Hepatocyte (in vitro differentiated cells): ENCODE measurements at places on chromosomes 3 and 15.

DNA sequence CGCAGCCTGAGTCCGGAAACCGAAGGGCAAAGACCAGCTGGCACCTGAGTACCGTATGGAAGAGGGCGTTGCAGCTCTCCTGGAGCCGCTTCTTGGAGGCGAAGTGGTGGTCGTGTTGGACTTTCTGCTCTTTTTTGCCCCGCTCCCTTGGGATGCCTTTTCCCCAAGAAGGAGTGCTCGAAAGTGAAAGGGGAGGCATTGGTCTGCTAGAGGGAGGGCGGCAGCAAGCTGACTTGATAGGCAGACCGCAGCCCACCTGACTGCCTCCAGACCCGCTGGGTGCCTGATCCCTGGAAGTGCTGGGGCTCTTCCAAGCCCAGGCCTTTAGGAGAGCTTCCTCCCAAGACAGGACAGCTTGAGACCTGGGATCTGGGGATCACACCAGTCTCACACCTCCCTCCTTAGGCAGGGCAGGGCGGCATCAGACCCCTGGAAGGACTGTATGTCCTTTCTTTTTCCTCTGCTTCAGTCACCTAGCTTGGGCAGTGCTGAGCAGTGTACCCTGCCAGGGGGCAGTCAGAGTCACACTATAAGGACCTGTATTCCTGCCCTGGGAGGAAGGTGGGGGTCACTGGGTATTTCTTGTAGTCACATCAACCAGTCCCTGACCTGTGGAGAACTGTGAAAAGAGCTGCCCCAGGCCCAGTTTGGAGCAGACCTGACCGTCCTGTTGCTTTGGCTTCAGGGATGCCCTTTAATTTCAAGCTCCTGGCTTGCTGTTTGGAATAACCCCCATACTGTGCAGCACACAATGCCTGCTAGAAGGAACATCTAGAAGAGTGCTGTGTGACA lies 2.1 kb downstream of the ACVR2B start:
- no peak for DNase-seq

GRCh38 chr15:92623435-92623834 lies 32.1 kb downstream of the FAM174B start:
- DNase-seq: no peak

- DNase-seq: no peak
These were observed 3.1 kb upstream of the GPR15 start for GRCh38 chr3:98528474-98529346.

GRCh38 chr3:153958635-153959595 lies 162.3 kb upstream of the ARHGEF26 start:
- DNase-seq: peak; percentile 42

DNA sequence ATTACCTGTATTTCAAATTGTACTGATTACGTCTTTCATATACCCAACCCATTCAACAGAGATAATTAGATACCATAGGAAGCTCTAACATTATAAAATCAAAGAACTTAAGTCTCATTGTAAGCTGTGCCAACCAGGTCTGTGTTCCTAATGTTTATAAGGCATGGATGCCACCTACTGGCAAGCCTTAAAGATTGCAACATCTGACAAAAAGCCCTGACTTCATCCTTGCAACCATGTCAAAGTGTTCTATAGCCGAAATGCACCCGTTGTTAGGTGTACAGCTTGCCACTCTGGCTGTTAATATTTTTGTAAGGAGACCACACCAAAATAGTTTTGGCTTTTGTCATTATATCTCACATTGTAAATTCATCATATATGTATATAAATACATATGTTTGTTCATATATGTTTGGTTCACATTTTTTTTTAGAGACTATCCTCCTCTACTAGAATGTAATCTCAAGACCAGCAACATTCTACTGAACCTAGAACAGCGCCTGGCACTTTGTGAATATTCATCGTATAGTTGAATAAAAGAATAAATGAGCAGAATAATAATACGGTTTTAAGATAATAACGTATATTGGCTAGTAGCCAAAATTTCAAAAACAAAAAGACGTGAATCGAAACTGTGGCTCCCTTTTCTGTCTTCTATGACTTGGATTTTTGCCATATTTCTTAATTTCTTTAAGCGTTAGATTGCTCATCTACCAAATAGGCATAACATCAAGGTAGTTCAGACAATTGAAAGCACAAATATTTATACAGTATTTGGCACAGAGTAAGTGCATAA lies 258.1 kb downstream of the TBL1XR1 start:
- peak; percentile 86 for DNase-seq

DNA sequence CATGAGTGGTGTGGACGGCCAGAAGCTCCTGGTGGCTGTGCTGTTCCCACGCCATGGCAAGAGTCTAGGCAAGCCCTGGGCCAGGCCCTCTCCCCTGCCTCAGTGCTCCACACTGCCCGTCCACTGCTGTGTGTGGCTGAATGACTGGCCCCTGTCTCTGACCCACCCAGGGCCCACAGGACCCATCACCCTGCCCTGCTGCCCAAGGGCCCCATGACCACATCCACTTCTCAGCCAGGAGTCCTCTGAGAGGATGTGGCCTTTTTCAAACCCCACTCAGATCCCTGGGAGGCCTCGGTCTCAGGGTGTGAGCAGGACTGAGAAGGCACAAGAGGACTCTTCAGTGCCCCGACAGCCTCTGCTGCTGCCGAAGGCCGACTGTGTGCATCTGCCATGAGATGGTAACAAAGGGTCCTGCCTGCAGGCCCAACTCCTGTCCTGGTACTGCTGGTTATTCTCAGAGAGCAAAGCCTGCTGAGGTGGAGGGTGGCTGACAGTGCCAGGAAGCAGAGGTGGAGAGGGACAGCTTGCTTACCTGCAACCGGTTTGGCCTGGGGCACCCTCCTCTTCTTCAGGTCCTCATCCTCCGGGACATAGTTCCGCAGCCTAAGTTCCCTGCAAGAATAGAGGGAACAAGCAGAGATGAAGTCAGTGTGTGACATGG lies 47.5 kb downstream of the PTH1R start:
- no peak for DNase-seq

GRCh38 chr3:128763967-128764366 lies 38.0 kb downstream of the RAB7A start:
- DNase-seq: no peak

DNA sequence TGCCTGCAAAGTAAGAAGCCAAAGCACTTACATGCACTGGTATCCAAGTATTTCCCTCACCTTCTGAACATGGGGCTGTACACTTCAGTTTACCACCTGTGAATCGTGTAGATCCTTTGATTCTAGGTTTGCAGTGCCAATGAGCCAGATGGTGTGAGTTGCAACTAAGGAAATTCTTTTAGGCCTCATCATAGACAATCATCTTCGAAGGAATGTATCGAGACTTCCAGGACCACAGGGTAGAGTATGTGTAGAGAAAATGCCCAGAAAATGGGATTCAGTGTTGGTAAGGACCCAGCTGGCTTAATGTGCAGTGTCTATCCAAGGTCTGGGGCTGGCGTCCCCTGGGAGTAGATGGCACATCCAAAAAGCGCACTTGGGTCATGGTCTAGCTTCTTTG lies 323.2 kb upstream of the TPM1 start:
- DNase-seq: no peak

DNA sequence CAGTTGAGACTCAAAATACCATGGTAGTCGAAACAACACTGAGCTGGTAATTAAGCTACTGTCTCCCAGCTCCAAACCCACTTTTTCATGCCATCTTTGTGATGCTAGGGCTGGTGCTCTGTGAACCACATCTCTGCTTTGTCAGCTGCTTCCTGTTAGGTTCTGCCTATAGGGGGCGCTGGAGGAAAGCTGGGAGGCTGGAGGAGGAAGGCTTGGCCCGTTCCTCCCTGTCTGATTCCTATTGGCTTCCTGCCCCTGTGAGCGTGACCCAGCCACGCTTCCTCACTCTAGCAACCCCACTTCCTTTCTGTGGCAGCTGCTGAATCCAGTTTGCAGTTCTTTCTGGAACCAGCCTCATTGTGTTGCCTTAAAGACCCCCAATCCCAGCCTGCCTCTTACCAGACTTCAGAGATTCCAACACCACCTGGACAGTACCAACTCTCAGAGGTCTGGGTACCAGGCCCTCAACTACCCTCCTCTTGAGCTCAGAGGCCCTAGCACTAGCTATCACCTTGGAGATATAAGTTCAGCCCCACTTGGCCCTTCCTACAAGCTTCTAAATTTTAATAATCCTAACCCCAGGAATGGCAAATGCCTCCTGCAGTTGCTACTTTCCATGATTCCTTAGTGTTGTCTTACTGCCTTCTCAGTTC lies 120.9 kb downstream of the ERC2 start:
- peak; percentile 16 for DNase-seq

- DNase-seq: no peak
These were observed 163.6 kb downstream of the TUSC7 start for GRCh38 chr3:116873142-116873541.

DNA sequence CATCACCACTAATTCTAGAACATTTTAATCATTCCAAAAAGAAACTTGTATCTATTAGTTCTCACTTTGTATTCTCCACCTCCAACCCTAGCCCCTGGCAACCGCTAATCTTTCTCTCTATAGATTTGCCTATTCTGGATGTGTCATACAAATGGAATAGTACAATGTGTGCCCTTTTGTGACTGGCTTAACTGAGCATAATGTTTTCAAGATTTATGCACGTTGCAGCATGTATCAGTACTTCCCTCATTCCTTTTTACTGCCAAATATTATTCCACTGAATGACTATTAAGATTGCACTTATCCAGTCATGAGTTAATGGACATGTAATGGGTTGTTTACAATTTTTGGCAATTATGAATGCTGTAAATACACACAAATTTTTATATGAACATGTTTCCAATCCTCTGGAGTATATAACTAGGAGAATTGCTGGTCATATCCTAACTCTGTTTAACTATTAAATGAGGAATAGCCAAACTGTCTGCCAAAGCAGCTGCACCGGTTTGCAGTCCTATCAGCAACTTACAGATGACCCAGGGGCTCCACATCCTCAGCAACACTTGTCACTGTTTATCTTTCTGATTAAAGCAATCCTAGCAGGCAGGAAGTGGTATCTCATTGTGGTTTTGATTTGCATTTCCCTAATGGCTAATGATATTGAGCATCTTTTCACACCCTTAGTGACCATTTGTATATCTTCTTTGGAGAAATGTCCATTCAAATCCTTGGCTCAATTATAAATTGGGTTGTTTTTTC lies 42.9 kb downstream of the DCUN1D1 start:
- no peak for DNase-seq

DNA sequence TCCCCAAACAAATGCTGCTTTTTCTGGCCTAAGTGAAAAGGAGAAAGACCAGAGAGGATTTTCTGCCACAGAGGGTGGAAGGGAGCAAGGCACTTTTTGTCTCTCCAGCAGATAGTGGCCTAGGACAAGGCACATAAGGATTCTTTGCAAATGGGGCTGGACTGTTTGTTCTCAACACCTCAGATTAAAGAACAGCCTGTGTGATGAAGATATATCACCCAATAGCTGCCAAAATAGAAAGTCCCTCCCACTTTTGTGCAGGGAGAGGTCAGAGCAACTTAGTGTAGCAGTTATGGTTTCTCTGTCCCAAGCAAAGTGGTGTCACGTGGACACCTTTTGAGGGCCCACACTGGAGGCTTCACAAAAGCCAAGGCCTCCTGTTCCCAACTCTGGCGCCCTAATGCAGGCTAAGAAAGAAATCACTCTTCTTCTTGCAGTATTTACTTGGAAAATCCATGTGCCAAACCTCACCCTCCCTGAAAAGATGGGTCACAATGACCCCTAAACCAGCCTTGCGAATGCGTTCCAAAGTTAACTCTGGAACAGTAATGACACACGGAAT lies 84.9 kb downstream of the LRIG1 start:
- DNase-seq: no peak

- DNase-seq: peak; percentile 67
These were observed 6.9 kb upstream of the IL16 start for GRCh38 chr15:81189583-81190283.

DNA sequence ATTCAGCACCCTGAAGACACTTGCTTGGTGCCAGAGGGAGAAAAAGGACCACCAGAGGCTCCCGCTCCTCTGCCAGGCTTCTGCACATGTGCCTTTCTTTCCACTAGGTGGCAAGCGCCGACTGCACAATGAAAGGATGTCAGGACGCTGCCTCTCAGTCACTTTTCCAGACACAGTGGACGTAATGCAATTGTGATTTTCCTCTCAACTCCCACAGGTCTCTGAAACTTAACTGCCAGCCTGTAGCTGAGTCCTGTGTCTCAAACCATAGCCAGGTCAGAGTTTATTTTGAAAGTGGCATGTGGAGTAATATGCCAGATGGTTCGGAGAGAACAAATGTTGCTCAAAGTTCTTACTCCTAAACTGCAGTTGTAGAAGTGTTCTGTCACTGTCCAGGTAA lies 162.9 kb downstream of the ITPR1 start:
- DNase-seq: peak; percentile 83

DNA sequence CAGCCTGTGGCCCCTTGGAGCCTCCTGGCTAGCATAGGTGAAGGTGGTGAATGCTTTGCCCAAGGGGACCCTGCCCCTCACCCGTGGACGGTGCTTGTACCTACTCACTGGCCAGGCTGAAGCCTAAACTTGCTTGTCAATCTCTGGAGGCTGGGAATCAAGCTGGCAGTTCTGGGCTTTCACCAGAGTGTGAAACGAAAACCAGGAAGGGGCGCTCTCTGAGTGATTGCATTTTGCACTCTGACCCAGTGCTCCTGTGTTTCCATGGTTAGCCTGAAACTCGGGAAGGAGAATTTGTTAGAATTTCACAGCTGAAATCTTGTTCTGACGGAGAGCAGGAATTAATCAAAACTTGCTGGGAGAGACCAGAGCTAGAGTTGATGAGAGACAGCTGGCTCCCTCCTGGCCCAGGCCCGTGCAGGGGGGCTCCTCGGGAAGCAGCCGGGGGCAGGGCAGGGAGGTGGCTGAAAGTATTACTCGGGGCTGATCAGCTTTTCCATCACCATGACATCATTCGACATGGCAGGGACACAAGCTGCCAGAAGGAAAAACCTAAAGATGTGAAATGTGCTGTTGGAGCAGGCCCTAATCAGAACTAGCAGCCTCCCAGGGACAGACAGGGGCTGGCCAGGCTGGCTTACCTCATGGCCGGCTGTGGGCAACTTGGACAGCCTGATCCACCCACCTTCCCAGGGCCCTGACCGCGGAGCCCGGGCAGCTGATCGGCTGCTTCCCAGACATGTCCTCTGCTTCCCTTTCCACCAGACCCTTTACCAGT lies 323.6 kb upstream of the CTDSPL start:
- DNase-seq: peak; percentile 22

DNA sequence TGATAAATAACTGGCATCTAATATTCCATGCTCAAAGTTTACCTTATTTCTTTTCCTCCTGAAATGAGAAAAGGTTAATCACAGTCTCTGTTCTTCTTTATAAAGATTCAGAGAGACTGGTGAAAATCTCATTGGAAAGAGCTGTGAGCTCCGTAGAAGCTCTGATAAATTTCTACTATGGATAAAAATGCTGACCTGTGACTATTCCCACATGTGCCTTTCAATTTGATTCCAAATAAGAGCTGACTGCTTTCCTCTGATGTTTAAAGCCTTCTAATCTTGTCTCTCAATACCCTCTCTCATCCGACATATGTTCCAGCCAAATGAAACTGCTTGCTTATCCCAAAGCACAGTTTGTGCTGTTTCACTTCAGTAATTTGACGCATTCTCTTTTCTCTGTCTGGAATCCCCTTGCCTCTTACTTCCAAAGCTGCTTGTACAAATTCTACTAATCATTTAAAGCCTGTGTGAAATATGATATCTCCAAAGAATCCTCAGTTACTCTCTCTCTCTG lies 130.1 kb downstream of the RTP4 start:
- DNase-seq: no peak
